ENCODE measurements at places on chromosomes 13 and 19.

- DNase-seq, result no peak
These were observed 201.3 kb downstream of the SLITRK6 start for GRCh38 chr13:85597790-85598500.

DNA sequence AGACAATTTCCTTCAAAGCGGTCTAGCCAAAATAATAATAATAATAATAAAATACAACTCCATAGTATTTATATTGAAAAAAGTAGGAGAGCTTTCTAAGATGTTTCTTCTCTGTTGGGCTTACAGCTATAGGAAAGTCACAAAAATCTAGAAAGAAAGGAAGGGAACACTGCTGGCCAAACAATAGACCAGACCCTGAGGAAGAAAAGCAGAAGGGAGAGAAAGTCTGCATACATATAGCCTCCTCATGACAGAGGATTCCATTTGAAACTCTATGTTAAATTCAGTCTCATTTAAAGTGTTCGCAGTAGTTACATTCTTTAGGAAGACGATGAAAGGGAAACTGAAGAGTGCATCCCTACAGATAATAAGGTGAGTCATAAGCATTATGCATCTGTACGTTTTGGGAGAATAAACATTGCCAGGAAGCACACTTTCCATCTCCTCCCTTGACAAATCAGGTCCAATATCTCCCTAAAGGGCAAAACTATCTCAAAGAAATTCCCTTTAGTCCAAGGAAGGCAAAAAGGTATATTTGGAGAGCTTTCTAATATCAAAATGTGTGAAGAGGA, 86.5 kb downstream of the PCDH9 start:
- DNase-seq, result no peak

DNA sequence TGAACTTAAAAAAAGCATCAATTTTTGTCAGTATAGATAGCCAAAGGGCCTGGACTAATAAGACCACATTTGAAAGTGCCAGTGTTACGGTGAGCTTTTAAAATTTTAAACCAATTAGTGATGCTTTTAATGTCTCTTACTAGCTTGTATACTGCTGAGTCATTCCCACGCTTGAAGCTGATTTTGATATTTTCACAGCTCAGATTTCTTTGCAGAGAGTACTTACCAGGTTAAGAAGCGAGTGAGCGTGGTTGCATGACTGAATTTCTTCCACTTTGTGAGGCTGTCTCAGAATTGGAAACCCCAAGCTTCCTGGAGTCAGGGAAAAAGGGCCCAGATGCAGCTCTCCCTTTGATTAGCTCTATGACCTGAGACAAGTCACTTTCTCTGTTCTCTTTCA, 74.5 kb upstream of the NBEA start:
- peak; percentile 23 for DNase-seq

- no peak for DNase-seq
These were observed 1.0 kb downstream of the KLF1 start for GRCh38 chr19:12885749-12886650.

GRCh38 chr13:69935043-69935442, 172.6 kb upstream of the ATXN8OS start:
- DNase-seq, result peak; percentile 62

GRCh38 chr13:27300941-27301586, 30.4 kb downstream of the RASL11A start:
- DNase-seq, result no peak
